CD4-positive, alpha-beta T cell treated with Interleukin-4 for 4 hours (primary cell): ENCODE measurements at places on chromosomes 3 and 15.

- no peak for DNase-seq
Measured at GRCh38 chr3:21839592-21839991, 88.6 kb upstream of the ZNF385D start.

DNA sequence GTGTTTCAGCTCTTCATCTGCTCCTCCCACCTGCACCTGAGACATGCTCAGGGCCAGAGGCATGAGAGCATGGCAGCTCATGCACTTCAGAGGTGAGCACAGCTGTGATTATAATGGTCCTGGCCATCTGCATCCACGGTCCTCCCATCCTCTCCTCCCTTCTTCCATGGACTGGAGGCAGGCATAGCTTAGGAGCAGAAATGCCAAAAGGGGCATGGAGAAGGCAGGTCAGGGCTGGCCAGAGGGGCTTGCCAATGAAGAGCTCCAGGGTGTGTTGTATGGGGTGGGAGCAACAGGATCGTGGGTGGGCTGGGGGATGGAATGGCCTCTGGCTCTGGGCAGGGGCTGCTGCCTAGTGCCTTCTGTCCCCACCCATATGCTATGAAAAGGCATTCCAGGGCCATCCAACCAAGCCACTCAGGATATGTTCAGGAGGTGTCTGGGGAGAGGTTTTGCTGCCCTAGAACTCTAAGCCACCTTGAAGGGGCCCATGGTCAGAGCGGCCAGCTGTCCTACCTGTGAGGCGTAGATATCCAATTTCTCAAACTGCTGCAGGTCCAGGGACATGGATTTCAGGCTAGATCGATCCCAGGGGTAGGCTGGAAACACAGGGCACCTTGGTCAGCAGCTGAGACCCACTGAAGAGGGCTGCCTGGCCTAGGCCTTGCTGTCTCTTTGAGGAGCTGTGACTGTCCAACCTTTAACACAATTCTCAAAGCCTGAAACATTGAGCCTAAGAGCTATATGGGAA is 26.1 kb downstream of the KY start:
- DNase-seq: no peak

GRCh38 chr3:119322021-119322834 is 28.0 kb downstream of the ARHGAP31 start:
- no peak for DNase-seq

GRCh38 chr15:40892447-40893012 is 1.7 kb upstream of the VPS18 start:
- no peak for DNase-seq

GRCh38 chr15:82570721-82571508 is 30.7 kb upstream of the RPS17 start:
- no peak for DNase-seq

GRCh38 chr3:10505050-10505790 is at the start of gene ATP2B2:
ATP2B2 (minus strand) TSS chr3:10505586; CDS start chr3:10449543, 56,043 bp downstream.
- DNase-seq: no peak

GRCh38 chr3:19907523-19907922 is 26.5 kb downstream of the EFHB start:
- DNase-seq: no peak

GRCh38 chr15:45105586-45105985 is 8.4 kb downstream of the DUOX2 start:
- DNase-seq: no peak

DNA sequence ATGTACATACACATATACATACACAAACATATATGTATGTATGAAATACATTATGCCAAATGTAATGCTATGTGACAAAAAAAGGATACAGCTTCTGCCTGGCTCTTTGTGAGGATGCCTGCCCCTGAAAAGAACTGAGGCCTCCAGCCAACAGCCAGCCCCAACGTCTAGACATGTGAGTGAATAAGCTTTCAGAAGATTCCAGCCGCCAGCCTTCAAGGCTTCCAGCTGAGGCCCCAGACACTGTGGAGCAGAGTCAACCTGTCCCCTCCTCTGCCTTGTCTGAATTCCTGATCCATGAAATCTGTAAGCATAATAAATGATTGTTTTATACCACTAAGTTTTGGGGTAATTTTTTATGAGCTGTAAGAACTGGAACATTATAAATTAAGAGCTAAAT is 24.7 kb downstream of the GXYLT2 start:
- no peak for DNase-seq

DNA sequence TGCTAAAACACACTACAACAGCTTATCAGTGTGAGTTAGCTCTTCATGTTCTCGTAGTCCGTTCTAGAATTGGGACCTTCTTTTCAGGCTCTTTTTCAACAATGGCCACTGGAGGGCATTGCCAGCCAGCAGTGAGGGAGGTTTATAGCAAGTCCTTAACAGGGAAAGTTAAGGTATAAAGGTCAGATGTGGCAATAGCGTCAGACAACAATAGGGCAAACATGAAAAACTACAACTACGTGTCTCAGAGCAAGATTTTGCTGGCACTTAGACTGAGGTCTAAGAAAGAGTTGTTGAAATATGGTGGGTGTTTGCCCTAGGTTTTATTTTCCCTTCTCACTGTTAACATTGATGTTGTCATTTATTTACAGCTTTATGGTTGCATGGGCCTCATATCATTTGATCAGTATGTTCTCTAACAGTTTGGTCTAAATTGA is 161.4 kb downstream of the GMNC start:
- DNase-seq: no peak

DNA sequence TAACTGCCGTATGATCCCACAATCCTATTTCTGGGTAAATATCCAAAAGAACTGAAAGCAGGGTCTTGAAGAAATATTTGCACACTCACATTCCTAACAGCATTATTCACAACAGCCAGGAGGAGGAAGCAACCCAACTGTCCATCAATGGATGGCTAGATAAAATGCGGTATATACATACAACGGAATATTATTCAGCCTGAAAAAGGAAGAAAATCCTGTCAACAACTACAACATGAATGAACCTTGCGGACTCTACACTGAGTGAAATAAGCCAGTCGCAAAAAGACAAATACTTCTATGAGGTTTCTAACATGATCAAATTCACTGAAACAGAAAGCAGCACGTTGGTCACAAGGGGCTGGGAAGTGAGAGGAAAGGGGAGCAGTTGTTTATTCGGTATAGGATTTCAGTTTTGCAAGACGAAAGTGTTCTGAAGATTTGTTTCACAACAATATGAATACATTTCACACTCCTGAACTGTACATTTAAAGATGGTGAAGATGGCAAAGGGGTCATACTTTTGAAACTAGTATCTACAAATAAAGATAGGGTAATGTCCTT is 6.2 kb downstream of the DLG1 start:
- DNase-seq: no peak

DNA sequence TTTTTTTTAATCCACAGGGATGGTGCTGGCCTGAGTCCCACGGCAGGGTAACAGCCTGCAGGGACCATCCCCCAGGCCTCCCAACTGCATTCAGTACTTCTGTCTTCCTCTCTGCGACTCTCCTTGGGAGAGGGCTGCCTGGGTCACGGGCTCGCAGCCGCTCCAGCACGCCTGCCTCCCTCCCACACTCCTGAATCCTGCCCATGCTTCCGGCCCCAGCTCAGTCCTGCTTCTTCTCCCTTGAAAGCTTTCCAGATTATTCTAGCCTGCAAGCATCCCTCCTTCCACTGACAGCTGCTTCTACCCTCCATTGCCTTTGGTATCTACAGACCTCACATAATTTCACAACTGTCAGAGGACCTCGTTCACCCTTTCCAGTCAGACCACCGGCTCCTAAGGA is 32.4 kb downstream of the MEGF11 start:
- no peak for DNase-seq

GRCh38 chr3:98329392-98330124 is 24.1 kb upstream of the OR5K4 start:
- peak; percentile 51 for DNase-seq

DNA sequence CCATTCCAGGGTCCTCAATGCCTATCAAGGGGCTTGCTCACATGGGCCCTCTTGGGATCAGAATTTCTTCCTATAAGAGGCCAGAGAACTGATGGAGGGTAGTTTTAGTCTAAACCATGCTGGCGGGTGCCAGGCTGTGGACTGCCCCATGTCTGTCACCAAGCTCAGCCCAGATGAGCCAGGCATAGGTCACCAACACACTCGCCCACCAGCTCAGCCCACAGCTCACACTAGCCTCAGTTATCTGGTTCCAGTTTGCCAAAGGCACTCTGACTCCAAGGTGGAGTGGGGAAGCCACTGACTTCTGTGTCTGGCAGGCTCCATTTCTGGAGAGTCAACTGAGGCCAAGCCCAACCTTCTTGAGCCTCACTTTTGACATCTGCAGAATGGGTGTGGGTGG is 50.7 kb upstream of the INSYN1 start:
- no peak for DNase-seq

GRCh38 chr15:73438651-73439050 is 4.3 kb upstream of the REC114 start:
- no peak for DNase-seq

GRCh38 chr3:178558637-178559036 is 22.4 kb downstream of the KCNMB2 start:
- DNase-seq: no peak

DNA sequence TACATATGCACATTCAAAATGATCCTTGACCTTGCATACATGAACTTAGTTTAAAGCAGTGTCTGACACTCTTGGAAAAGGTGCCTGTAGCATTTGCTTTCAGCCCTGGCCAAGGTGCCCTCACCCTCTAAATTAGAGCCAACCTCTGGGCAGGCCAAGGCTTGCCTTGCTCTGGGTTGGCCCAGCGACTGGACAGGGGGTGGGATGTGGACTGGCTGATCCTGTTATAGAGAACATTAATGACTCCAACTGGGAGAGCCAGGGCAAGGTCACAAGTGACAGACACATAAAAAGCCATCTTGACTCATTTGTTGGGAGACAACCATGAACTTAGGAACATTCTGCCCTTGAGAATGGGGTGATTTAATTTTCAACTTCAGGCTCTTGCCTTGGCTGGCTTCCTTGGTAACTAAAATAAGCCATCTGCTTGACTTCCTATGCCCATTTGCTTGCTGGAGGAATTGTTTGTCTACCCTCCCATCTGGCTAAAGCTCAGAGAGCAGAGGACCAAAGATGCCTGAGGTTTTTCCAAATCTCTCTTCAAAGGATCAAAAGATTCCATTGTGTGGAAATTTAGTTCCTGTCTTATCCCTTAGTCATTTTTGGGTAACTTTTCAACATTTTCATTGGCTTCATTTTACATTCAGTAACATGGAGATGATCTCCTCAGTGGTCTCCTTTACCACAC is 403.7 kb downstream of the SOX2 start:
- DNase-seq: no peak

GRCh38 chr15:26325495-26325894 is 447.4 kb downstream of the GABRB3 start:
- DNase-seq: no peak

DNA sequence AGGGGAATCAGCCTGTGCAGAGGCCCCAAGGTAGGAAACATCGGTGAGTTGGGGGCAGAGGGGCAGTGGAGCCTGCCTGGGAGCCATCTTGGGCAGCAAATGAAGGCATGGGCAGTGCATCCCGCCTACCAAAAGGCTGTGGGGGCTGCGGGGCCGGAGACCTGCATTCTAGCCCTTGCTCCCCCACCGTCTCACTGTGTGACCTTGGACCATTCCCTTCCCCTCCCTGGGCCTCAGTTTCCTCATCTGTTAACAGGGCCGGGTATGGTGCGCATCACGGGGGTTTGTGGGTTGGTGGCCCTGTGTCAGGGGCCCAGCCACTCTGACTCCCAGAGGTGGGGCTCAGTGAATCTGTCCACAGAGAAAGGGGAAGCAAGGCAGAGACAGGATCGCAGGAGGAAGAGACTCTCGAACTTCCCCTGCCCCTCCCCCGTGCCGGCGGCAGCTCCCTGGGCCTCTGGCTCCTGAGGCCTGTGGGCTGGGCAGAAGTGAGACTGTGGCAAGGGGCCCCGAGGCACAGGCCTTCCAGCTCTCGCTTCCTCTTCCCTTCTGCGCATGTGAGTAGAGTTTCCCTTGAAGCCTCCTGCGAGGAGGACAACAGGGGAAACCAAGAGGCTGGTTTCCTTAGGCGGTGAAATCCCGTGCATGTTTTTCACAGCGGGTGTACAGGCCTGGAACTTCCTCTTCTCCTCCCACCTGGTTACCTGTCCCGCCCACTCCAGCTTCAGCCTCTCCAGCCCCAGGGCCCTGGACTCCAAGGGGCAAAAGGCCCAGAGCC is 42.9 kb downstream of the IDH2 start:
- peak; percentile 76 for DNase-seq

GRCh38 chr3:173354124-173354523 is 43.4 kb upstream of the NLGN1 start:
- no peak for DNase-seq

GRCh38 chr15:92809880-92810361 is 90.2 kb upstream of the CHD2 start:
- peak; percentile 39 for DNase-seq

DNA sequence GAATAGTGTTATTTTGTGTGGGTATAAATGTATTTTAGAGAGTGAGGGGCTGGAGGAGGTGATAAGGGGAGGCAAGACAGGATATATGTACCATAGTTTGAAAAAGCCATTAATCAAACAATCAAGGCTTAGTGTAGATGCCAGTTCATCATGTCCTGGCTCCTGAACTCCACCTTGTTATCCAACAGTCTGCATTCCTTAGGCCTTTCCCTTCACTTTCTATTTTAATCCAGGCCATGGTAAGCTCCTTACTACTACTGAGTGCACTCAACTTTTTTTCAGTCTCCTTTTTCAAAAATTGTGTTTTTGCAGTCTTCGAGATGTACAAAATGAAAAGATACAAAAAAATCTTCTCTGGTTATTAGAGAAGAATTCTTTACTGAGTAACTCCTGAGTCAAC is 700.5 kb upstream of the NAALADL2 start:
- no peak for DNase-seq

GRCh38 chr15:47618241-47618640 is 99.1 kb upstream of the SEMA6D start:
- DNase-seq: no peak

GRCh38 chr15:60913900-60914299 is 315.2 kb downstream of the RORA start:
- no peak for DNase-seq

DNA sequence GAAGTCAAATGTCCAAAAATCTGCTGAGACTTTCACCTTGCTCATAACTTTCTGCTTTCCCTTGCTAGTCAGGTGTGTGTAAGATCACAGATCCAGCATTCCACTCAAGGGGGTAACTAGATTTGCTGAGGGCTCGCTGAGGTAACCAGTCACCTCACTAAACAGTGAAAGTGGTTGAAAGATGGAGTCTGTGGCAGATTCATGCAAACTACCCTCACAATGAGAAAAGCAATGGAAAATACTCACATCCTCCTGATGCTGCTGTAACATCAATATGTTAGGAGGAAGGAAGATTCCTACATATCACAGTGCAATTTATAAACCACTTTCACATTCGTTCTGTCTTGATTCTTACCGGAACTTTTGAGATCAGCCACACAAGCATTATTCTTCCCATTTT is 174.3 kb upstream of the BCL6 start:
- DNase-seq: peak; percentile 15

GRCh38 chr15:65939901-65940617 is 70.8 kb downstream of the RAB11A start:
- no peak for DNase-seq

GRCh38 chr3:159924411-159924810 is 64.2 kb upstream of the IL12A start:
- no peak for DNase-seq

GRCh38 chr3:139519998-139520737 is 19.4 kb downstream of the RBP1 start:
- DNase-seq: no peak
